ENCODE measurements at places on chromosomes 3 and 15. TPM values are rescaled to one million over a fixed set of nuclear protein-coding genes. Genes with fewer than 3 reads are reported as not detected.

The SNTN gene
- total RNA-seq, result not detected

The RASGRF1 gene
- 29.1 TPM for total RNA-seq

The TRAT1 gene
- total RNA-seq, result not detected

The IDH2 gene
- total RNA-seq, result 222 TPM

The XYLB gene
- 1.5 TPM for total RNA-seq
